ENCODE measurements at places on chromosomes 3 and 15.

DNA sequence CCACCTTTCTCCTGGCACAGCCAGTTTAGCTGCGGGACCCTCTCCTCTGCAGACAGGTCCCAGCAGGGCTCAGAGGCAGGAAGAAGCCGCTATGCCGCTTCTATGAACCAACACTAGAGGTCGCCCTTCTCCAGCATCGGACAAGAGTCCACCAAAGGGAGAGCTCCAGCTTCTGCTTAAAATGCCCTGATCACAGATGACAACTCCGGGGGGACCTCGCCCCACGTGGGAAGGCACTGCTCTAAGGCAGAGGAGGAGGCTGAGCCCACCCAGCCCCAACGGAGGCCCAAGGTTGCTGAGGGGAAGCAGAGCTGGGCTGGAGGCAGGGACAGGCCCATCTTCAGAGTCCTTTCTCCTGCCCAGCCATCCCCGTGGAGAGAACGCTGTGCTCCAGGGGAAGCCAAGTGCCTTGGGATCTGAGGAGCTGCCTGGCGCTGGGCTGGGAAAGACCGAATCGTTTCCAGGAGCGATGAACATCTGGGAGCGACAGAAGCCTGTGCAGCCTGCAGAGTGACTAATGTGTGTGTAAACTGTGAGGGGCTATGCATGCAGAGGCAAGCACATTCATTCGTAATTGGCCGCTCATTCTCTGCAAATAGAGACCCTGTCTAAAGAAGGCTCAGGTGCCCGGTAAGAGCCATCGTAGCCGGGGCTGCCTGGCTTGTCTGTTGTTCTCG lies 43.5 kb upstream of the BDH1 start:
- peak; percentile 89 for DNase-seq

DNA sequence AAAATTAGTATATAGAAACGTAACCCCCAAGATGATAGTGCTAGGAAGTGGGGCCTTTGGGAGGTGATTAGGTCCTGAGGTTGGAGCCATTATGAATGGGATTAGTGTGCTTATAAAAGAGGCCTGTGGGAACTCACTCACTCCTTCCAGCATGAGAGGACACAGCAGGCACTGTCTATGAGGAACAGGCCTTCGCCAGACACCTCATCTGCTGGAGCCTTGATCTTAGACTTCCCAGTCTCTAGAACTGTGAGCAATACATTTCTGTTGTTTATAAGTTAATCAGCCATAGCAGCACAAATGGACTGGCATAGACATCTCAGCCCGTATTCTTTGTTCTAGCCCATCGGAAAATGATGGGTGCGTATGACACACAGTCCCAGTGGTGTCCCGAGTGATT lies 152.3 kb downstream of the GABRG3 start:
- DNase-seq: no peak

- DNase-seq: no peak
Measured at GRCh38 chr15:70258369-70259027, 160.8 kb upstream of the TLE3 start.

DNA sequence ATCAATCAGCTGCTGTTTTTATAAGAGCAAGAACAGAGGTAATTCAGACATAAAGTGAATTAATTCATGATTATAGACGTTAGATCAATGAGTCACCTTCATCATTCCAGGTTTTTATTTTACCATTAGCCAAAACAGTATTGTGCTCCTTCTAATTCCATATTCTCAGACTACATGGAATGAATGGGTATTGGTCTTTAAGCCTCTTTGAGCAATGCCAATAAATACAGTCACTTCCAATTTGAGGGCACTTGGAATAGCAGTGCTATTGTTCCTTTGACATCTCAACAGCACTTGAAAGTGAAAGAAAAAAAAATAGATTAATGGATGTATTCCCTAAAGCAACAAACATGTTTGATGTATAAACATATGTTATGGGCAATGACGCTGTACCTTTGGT lies 830.9 kb upstream of the CFAP20DC start:
- DNase-seq: no peak

- peak; percentile 45 for DNase-seq
Measured at GRCh38 chr3:126216416-126216815, 36.0 kb upstream of the ALDH1L1 start.

- no peak for DNase-seq
Measured at GRCh38 chr15:99387421-99388168, 136.3 kb downstream of the LRRC28 start.

GRCh38 chr3:94787734-94788270 lies 724.9 kb downstream of the NSUN3 start:
- no peak for DNase-seq

DNA sequence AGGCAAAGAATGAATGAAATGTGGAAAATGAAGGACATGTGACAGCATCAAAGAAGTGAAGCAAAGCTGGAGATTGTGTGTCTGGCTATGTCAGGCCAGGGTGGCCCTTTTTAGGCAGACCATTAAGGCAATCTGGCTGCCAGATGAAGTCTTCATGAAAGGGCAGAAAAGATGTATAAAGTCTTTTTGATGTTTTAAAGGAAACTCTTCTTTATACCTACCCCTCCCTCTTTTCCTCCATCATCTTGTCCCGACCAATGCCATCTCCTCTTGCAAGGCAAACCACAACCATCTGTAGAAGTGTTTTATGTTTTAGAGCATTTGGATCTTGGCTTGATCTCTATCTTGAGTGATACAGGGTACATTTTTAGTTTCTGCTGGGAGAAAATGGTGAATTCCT lies 259.2 kb downstream of the LSAMP start:
- DNase-seq: no peak

GRCh38 chr3:52682016-52682415 lies 3.7 kb downstream of the PBRM1 start:
- peak; percentile 81 for DNase-seq

DNA sequence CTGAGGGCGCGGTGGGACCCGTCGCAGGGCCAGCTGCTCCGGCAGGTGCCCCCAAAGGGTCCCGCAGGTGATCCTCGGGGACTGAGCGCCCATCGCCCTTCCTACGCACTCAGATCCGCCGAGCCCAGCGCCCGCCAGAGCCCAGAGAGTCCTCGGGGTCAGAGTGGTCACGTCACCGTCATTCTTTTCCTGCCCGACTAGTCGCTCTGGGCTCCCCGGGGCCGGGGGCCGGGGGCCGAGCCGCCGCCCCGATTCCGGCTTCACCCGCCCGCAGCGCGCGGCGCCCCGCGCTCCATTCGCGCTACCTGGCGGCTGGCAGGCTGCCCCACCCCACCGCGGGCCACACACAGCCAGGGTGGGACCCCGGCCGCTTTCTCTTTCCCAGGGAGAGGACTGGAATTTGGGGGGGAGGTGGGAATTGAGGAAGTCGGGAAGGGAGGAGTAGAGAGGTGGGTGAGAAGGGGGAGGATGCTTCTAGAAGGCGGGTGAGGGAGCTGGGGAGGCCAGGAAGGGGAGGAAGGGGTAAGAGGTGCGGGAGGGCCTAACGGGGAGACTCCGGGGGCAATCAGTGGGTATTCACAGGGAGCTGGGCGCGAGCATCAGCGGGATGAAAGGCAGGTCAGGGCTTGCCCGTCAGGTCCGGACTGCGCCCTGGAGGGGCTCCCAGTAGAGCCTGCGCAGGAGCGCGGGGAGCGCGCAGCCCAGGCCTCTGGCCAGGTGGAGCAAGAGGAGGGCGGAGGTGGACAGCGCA lies 36.1 kb upstream of the EPHB3 start:
- DNase-seq: peak; percentile 30

DNA sequence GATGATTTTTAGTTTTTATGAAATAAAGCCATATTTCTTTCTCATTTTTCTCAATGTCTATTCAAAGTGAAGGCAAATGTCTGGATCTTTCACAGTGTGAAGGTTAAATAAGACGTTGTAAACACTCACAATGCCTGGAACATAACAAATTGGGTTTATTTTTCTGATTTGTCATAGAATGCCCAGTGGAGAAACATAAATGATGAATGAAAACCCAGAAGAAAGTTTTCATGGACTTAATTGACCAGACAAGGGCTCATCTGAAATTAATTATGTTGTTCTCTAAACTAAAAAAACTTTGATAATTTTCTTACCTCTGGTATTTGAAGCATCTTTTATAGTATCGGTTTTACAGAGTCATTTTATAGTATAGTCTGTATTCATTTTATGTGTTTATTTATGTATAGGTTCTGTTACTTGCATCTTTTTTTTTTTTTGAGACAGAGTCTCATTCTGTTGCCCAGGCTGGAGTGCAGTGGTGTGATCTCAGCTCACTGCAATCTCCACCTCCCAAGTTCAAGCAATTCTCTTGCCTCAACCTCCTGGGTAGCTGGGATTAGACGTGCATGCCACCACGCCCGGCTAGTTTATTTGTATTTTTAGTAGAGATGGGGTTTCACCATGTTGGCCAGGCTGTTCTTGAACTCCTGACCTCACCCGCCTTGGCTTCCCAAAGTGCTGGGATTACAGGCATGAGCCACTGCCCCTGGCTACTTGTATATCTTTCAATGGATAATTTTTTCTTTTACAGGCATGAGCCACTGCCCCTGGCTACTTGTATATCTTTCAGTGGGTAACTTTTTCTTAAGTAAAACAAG lies 15.1 kb upstream of the BNIP2 start:
- DNase-seq: peak; percentile 84

DNA sequence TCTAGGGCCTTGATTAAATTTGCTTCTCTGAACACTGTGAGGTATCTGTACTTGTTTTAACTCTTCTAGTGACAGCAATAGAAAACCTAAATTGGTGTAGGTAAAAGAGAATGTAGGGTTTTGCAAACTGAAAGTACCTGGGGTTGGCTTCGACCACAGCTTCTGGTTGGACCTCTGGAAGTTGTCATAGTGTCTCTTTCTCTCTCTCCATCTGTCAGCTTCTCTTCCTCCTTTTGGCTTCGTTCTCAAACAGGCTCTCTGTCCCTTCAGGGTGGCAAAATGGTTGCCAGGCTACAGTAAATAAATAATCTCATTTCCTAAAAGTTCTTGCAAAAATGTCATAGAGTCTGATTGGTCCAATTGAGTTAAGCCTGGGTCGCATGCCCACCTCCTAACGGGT lies 149.3 kb upstream of the CTDSPL start:
- DNase-seq: no peak

- no peak for DNase-seq
Measured at GRCh38 chr3:188775412-188775811, 396.4 kb upstream of the TPRG1 start.

- DNase-seq: no peak
Measured at GRCh38 chr3:78963771-78964170, 804.0 kb downstream of the ROBO1 start.

DNA sequence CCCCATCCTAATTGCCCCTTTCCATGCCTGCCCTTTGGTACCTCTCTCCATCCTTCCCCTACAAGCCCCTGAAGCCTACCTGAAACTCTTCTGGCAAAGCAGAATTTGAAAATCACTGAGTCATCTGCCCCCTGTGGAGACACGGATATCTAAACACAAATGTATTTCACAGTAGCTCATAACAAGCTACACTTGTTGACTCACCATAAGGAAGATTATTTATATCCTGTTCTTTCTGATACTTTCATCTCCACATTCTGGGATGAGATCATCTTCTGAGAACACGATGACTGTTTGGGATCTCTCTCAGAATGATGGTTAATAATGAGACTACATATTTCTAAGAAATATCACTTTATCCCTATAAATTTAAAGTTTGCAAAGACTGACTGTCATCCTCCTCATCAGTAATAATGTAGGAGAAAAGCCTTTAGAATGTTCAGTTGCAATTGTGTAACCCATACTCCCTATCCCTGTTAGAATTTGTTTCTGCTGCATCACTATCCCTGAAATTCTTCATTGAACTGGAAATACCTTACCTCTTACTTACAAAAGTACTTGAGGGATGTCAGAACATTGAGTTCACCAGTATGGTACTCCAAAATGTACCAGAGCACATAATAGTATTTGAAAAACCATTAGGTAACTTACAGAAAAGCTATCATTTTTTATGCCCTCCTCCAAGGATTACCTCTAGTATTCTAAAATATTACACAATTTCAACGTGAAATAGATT lies 116.1 kb upstream of the IL12A start:
- DNase-seq: peak; percentile 75

GRCh38 chr3:16090024-16090423 lies 84.5 kb upstream of the GALNT15 start:
- DNase-seq: peak; percentile 94

DNA sequence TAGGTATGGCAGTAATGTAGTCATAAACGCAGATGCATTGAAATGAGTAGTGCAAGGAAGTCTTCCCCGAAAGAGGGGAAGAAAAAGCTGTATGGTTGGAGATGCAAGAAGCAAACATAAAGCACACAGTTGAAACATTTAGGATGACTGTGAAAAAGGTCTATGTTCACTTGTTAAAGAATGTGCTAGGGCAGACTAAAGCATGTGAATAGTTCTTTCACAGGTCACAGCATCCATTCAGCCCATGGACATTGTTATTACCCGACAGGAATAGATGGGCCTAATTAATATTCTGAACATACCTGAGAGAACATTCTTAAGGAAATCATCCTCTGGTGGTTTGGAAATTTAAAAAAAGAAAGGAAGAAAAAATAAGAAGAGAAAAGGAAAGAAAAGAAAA lies 595.2 kb downstream of the ZIC1 start:
- DNase-seq: no peak

DNA sequence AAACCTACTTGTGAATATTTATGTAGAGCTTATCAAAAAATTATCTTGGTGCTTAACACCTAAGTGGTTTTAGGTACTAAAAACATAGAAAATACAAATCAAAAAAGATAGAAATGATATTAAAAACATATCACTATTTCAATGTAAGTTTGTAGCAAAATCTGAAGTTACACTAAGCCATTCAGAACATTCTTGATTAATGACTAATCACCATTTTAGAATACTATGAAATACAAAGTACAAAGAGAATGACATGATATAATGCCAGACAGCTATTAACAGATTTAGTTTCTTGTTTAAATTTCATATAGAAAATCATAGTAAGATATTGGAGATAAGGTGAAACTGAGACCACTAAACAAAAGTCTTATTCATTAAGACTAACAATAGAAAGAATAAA lies 169.7 kb upstream of the AGTR1 start:
- DNase-seq: peak; percentile 30

DNA sequence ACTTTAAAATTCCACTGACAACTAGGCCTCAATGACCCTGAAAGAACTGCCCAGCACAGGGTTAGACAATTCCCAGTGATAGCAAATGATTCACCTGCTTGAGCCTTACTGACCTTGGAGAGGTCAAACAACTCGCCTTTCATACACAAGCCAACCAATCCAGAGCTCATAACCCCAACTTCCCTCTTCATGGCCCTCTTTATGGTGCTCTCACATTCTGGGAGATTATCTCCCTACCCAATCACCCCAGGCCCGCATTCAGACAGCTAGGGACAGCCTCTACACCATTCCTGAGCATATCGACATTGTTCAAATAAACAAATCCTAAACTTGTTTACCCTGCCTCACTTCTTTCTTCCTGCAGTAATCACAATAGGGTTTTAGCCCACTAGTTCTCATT lies 32.2 kb upstream of the COLQ start:
- DNase-seq: no peak

DNA sequence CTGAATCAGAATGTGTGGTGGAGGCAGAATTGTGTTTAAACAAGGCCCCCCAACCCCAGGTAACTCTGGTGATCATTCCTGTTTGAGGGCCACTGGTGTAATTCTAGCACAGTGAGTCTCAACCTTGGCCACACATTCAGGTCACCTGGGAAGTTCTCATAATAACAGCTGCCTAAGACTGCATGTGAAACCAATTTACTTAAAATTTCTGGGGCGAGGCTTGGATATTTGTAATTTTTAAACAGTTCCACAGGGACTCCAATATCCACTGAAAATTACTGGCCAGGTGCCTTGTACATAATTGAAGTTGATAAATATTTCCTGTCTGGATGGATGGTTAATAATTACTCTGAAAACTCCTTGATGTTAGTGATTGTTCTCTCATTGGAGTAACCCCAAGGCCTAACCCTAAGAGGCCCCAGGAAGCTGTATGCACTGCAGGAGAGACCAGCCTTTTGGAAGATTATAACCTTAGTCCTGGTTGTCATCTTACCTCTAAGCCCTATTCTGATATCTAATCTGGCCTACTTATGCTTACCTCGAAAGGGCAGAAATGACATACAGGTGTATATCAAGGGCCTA lies 25.7 kb upstream of the EPHB1 start:
- no peak for DNase-seq

Measured in adipocyte (in vitro differentiated cells).